ENCODE measurements at places on chromosomes 5 and 9.

DNA sequence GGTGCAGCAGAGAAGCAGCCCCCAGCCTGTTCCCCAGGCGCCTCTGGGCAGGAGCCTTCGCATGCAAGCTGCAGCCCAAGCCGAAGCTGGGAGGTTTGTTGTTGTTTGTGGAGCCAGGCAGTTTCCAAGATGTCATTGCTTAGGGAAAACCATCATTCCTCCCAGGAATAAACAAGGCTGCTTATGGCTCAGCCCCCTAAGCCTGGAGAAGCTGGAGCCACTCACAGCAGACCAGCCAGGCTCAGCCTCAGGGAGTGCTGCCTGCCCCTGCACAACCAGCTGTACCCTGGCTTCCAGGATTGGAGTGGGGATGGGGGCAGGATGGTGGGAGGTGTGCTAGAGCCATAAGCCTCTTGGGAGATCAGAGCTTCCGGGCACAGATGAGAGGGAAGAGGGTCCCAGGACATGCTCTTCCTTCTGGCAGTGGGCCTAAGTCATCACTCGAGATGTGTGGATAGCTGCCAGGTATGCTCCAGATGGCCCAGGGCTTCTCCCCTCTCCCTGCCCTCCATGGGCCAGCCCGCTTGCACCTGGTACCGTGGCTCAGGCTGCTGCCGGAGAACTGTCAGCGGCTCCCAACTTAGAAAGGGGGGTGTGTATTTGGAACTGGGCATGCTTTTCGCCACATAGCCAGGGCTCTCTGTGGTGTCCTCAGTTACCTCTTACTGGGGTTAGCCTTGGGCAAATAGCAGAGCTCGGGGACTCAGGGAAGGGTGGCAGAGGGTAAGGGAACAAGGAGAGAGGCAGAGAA lies 105.2 kb downstream of the RGS3 start:
- DNase-seq, result no peak

DNA sequence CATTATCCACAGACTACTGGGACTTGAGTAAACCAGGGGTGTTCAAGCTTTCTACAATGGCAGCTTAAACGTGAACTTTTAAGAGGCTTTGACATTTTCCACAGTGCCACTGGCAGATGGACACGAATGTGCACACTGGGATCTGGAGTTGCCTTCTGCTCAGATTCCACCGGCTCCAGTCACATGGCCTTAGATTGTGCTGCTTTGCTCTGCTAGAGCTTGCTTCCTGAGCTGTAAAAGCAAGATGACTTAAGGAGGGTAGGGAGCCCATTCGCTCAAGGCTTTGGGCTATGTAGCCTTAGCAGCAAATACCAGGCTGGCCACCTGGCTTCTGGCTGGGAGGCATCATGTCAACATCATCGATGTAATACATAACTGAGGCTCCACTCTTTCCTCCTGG lies 436.9 kb downstream of the MED10 start:
- DNase-seq, result no peak

DNA sequence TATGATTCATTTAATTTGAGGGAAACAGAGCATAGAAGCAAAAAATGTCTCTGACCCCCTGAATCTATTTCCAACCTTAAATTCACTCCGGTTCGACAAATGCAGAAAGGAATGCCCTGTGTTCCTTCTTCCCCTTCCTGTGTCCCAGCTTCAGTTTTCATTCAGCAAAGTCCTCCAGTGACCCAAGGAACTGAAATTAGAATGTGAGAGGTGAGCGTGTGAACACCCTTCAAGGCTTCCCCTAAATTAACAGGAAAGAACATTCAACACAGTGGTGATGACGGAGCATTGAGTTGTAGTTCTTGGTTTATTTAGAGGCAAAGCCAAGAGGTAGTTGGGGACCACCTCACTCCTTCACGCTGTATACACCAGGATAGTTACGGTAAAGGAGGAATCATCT lies 97.6 kb upstream of the CTSL start:
- no peak for DNase-seq

- DNase-seq, result no peak
Measured at GRCh38 chr9:70435948-70436347, 21.5 kb upstream of the KLF9 start.

- no peak for DNase-seq
Measured at GRCh38 chr5:158840193-158840592, 259.5 kb downstream of the EBF1 start.

- no peak for DNase-seq
Measured at GRCh38 chr9:130565792-130566191, 13.6 kb upstream of the FUBP3 start.
